ENCODE measurements at places on chromosomes 7 and 10. TPM values are rescaled to one million over a fixed set of nuclear protein-coding genes. Genes with fewer than 3 reads are reported as not detected.

The C10orf90 gene
- 3.8 TPM for total RNA-seq

The ZNF775 gene
- 17.1 TPM for total RNA-seq

The H2BK1 gene
- not detected for total RNA-seq

The FGL2 gene
- 110 TPM for total RNA-seq

The AZGP1 gene
- 51.0 TPM for total RNA-seq

The IKZF1 gene
- 6.1 TPM for total RNA-seq

The WDR86 gene
- total RNA-seq: 13.1 TPM

The CRHR2 gene
- total RNA-seq: 0.51 TPM

The PPP1R9A gene
- 156 TPM for total RNA-seq

The ATG9B gene
- total RNA-seq: 25.8 TPM

The ASCC1 gene
- total RNA-seq: 29.0 TPM

The C10orf62 gene
- 0.82 TPM for total RNA-seq

The SDHAF3 gene
- total RNA-seq: 7.2 TPM

The ABCB1 gene
- total RNA-seq: 2.4 TPM

The JCAD gene
- total RNA-seq: 26.1 TPM

The PRSS1 gene
- total RNA-seq: not detected

The FGFBP3 gene
- total RNA-seq: 0.72 TPM

The TAS2R4 gene
- 2.4 TPM for total RNA-seq

The NME8 gene
- total RNA-seq: 0.10 TPM

The CPED1 gene
- total RNA-seq: 32.3 TPM

The TAS2R5 gene
- total RNA-seq: 4.5 TPM

The NACAD gene
- 5.1 TPM for total RNA-seq

The STAG3 gene
- total RNA-seq: 0.72 TPM

The CYP2C19 gene
- total RNA-seq: 2.1 TPM

The COL28A1 gene
- 8.1 TPM for total RNA-seq

The OR2F1 gene
- not detected for total RNA-seq

The MSS51 gene
- total RNA-seq: 9.5 TPM

The CH25H gene
- 0.21 TPM for total RNA-seq

The BUD31 gene
- total RNA-seq: 35.9 TPM

The C10orf53 gene
- not detected for total RNA-seq

The OPN1SW gene
- total RNA-seq: not detected

The KCNIP2 gene
- total RNA-seq: 0.92 TPM

The ANKRD1 gene
- 123 TPM for total RNA-seq

The OR2A1 gene
- 0.10 TPM for total RNA-seq

The CRYGN gene
- not detected for total RNA-seq

The PNPLA8 gene
- total RNA-seq: 43.0 TPM

The ADCYAP1R1 gene
- total RNA-seq: 8.3 TPM

The OR6B1 gene
- total RNA-seq: not detected

The ARHGEF35 gene
- 4.2 TPM for total RNA-seq

The LLCFC1 gene
- not detected for total RNA-seq

The ACTR3C gene
- 12.1 TPM for total RNA-seq

The ZPBP gene
- not detected for total RNA-seq

The FRMPD2 gene
- not detected for total RNA-seq

The SLC26A3 gene
- not detected for total RNA-seq

The SYT15 gene
- 1.1 TPM for total RNA-seq

The MYH16 gene
- total RNA-seq: not detected

The TBC1D12 gene
- total RNA-seq: 18.4 TPM

The GRM3 gene
- not detected for total RNA-seq

The DPP6 gene
- total RNA-seq: 5.1 TPM

The PRSS37 gene
- not detected for total RNA-seq

The CTNNA3 gene
- total RNA-seq: 15.5 TPM
